ENCODE measurements at places on chromosomes 4 and X.

DNA sequence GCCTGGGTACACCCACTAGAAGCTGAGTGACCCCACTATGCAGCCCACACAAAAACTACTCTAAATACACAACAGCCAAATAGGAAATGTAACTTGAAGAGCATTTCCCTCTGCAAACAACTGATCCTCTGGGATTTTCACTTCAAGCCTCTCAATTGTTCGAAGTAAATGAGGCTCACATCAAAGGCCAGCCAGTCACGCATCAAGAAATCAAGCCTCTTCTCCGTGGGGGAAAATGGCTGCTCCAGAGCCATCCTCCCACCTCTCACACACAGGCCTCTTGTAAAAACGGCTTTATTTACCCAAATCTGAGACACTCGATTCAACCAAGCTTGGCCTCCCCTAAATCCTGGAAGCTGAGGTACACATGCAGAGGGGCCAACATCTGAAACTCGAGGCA, 14.3 kb downstream of the PCDH19 start:
- no peak for DNase-seq

GRCh38 chr4:174549721-174550120, 27.4 kb upstream of the HPGD start:
- DNase-seq, result no peak

DNA sequence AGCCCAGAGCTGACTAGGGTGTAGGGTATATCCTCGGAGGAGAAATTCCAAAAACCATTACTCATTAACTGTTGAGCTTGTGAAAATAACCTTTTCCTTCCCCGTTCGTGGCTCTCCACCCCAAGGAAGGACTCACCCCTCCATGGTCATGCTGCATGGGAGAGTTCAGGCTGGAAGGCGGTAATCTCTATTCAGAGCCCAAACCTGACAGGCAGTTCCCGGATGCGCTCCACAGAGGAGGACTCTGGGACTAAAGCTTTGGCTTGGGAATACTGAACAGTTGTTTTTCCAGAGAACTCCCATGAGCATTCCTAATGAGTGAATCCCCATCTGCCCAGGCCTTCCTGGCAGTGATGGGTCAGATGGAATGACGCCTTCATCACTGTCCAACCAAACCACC, 125.4 kb downstream of the BCOR start:
- no peak for DNase-seq

DNA sequence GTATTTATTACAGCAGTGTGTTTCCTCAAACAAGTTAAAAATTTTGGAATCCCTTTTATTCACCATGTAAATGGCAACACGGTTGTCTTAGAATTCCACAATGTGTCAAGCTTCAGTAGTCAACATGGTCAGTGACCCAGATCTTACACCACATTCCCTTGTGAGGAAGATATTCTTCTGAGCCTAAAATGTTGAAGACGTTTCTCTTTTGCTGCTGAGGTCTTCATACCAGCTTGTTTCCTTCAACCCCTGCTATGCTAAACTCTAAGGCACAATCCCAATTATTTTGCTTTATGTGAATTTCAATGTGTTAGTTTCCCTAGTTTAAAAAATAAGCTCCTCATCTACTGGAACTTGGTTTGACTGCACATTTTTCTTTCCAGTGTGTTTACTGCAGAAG, 17.6 kb upstream of the LDB2 start:
- DNase-seq, result no peak

- DNase-seq, result no peak
These were observed 13.4 kb upstream of the PLCXD1 start for GRCh38 chrX:267771-268261.

- no peak for DNase-seq
These were observed 7.6 kb downstream of the DLG3 start for GRCh38 chrX:70452143-70452733.

DNA sequence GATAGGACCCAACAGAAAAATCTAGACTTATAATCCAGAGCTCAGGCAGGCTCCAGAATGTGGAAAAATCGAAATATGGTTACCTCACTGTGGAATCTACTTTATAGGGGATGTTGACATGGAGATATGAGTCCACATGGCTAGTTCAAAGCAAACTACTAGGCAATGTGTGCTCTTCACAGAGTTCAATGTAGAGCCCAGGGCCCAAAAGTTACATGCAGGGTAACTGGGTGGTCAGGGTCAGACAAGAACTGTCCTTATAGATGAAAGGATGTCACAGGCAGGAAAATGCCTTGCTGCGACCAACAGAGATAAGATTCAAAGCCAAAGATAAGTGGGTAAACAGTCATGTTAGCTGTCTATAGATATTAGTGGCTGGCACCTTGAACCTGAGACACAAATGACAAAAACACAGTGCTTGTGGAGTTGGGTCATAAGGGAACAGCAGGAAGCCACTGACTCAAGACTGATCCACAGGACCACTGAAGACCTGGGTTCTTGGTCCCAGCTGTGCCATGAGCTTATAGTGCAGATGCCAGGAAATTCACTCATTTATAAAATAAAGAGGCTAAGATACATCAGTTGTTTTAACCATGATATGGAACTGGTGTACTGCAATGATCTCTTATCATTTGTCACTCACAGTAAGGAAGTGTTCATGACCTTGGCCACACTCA, 101.7 kb upstream of the MBNL3 start:
- DNase-seq, result no peak

- no peak for DNase-seq
These were observed 36.2 kb downstream of the CT47B1 start for GRCh38 chrX:120839491-120839890.

DNA sequence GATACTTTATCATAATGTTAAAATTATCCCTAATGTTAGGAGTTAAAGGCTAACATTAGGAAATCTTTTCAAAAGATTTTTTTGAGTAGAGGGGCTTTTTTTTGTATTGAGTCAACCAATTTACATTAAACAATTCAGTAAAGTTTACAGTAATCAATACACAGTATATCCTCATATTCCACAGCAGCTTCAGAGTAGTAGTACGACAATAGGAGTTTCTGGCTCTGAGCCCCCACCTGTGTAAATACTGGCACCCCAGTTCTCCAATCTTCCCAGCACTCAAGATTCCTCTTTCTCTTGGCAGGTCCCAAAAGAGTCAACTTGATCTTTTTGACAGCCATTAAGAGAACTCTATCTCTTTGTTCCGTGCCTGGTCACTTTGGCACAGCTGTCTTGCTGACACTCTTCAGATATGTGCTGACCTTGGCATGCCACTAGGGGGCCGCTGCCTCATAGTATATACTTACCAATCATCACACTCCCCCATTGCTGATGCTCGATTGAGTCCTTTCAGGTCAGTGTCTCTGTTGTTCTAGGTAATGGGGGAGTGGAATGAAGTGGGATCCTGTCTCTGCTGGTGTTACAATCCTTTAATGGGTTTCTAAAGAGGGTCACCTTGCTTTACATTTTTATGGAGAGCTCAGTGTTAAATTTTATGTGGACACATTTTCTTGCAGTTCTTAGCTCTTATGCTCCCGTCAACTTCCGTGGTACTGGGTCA, 19.5 kb upstream of the CCNI start:
- peak; percentile 47 for DNase-seq

GRCh38 chrX:154991039-154991438, 31.5 kb downstream of the F8 start:
- no peak for DNase-seq
